HT-29 (cell line): ENCODE measurements at places on chromosomes 1 and 21. TPM values are rescaled to one million over a fixed set of nuclear protein-coding genes. Genes with fewer than 3 reads are reported as not detected.

CD52 gene
- total RNA-seq = 1.5 and 2.1 TPM in 2 replicates

HIVEP3 gene
- total RNA-seq = 1.1 and 2.4 TPM in 2 replicates

CDC42BPA gene
- 16.6 and 17.9 TPM in 2 replicates for total RNA-seq

CSMD2 gene
- total RNA-seq = not detected in 2 replicates

HEYL gene
- 0.05 and 0.16 TPM in 2 replicates for total RNA-seq

KCNK2 gene
- not detected in 2 replicates for total RNA-seq

GRCh38 chr21:17572431-17572830 lies 40.3 kb downstream of the BTG3 start:
- DNase-seq = no peak

DNA sequence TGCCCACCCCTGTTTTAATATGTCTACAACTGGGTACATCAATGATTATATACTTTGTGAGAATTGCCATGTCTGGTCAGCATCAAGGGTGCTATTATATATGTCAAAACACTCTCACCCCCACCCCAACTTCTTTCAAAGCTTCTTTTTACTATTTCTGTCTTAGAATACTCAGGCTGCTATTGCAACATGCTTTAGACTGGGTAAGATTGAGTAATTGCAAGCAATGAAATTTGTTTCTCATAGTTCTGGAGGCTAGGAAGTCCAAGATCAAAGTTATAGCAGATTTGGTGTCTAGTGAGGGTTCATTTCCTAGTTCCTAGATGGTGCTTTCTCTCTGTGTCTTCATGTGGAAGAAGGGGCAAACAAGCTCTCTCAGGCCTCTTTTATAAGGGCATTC lies 100.5 kb upstream of the KCNK1 start:
- DNase-seq = no peak

GRCh38 chr1:97920276-97920831 lies 480 bp downstream of the DPYD start:
- DNase-seq = peak; percentile 38

GRCh38 chr1:225811622-225812487 lies 1.9 kb downstream of the EPHX1 start:
- DNase-seq = peak; percentile 30

- no peak for DNase-seq
Observed at GRCh38 chr1:227889863-227890405, 57.8 kb downstream of the WNT9A start.

DNA sequence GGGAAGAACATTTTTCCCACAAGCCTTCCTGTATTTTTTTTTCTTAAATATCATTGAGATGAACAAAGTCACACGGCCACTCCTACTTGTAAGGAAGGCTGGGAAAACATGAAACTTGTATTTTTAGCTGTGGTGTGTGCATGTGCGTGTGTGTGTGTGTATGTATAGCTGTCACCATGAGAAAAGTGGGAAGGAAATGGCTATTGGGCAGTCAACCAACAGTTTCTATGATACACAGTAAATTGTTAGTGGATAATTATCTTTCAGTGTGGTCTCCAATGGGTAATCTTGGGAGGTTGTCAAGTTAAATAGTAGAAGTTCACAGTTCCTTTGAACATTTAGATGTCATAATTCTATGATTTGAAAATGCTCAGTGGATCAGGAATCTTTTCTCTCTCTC lies 132.7 kb upstream of the USP24 start:
- no peak for DNase-seq

DNA sequence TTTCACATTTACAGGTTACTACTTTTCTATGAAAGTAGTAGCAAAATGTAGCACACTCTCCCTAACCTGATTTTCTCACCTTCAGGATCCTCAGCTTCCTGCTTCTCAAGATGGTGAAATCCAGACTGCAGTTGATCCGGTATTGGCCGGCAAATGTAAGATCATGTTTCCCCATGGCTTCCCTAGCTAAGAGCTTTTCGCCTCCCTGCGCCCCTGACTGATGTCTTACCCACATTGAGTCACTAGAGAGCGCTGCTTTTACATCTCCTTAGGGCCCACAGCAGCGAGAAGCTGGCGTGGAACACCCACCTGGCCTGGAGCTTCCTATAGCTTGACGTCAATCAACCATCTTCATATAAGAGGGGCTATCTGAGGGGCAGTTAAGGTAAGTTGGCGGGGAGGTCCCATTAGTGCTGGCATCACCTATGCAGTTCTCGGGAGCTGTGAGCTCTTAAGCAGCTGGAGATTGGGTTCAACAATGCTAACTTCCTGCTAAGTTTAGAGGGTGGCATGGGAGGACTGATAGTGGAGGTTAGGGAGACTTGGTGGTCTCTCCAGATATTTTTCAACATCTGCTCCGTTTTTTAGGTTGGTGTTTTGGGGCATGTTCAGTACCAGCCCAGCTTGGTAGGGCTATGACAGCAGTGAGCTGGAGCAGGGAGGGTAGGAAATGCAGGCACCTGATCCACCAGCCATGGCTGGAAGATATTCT lies 5.5 kb downstream of the PTPN7 start:
- peak; percentile 53 for DNase-seq

- no peak for DNase-seq
Observed at GRCh38 chr1:67124455-67124854, 10.3 kb downstream of the C1orf141 start.

- DNase-seq = no peak
Observed at GRCh38 chr1:237556911-237557310, 333.8 kb downstream of the ZP4 start.

GRCh38 chr21:19440792-19441655 lies 1037.4 kb upstream of the TMPRSS15 start:
- DNase-seq = no peak

DNA sequence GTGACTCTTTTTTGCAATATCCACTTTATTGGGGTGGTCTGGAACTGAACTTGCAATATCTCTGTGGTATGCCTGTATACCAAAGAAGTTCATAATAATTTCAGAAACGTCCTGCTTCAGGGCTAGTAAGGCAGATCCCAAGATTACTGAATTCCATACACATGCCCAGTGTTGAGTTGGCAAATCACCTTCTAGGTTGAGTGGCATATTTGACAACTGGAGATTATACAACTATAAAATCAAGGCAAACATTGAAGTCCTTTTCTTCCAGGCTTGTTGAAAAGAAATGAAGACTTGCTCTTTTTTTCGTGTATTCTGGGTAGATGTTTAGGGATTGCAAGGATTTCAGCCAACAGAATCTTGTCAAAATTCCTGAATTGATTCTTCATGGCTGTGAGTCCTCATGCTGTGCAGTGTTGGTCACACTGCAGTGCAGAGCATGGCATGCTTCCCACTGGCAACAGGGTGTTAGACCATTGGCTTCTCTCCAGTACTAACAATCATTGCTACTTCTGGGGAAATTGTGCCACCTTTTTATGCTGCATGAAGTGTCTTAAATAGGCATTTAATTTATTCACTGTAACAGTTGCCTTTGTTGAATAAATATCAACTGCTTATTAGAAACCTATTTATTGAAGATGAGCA lies 367.1 kb upstream of the ADGRL4 start:
- no peak for DNase-seq

- DNase-seq = no peak
Observed at GRCh38 chr1:215497528-215497927, 69.6 kb upstream of the KCTD3 start.

GRCh38 chr21:42081138-42081537 lies 10.0 kb downstream of the UMODL1 start:
- no peak for DNase-seq
